ENCODE measurements at places on chromosomes 7 and 10.

DNA sequence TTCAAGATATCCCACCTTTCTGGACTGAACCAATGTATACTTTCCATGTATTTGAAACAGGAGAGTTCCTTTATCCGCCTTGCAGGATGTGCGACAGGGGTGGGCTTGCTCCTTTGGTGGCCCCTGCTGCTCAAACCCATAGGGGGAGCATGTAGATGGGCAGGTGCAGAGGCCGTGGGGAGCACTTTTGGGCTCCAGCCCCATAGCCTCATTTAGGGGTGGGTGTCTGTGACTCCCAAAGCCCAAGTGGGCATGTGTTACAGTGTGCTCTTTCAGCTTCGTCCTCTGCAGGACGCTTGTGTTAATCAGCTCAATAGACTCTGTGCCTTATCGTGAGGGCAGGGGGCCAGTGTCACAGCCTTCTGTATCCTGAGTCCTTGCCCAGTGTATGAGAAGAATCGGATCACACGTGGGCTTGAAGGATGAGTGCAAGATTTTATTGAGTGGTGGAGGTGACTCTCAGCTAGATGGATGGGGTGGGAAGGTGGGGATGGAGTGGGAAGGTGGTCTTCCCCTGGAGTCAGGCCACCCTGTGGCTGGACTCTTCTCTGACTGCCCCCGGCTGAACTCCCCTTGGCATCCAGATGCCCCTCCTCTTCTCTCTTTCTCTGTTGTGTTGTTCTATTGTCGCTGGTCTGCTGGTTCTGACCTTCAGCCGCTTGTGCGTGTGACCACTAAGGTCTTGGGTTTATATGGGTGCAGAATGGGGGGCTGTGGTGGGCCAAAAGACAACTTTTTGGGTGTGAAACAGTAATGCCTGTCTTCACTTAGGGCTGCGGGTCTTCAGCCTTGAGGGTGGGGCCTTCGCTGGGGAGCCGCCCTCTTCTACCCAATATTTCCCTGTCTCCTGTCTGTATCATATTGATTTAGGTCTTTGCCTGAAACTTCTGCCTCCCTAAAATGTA, 262.2 kb downstream of the GLRX3 start:
- no peak for DNase-seq

GRCh38 chr10:110691139-110691538, 47.0 kb downstream of the RBM20 start:
- DNase-seq = no peak

- DNase-seq = no peak
These were observed 172.2 kb downstream of the C7orf25 start for GRCh38 chr7:42739638-42740037.

- no peak for DNase-seq
These were observed 10.3 kb downstream of the SEPHS1 start for GRCh38 chr10:13337827-13338196.

DNA sequence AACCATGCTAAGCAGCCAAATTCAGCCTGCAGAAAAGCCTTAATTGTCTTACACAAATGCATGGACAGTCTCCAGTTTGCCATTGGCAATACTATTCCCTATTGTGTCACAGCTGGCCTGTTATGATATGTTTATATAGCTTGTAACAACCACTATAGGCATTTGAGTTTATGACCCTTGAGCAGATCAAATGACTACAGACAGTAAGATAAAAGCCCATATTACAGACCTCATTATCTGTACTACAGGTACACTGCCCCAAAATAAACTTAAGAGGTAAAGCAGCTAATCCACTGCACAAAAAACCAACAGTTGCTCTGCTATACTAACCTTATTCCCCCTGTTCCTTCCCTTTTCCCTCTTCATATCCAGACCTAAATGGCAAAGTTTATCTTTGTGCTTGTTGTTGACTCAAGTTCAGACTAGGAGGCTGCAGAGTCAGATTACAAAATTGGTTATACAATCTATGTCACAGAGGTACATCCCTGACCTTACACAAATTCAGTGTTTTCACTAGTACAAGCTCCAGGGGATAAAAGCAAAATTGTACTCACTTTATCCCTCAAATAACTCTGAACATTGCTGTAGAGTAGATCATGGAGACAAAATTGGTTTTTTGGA, 218.4 kb downstream of the GRM8 start:
- no peak for DNase-seq

DNA sequence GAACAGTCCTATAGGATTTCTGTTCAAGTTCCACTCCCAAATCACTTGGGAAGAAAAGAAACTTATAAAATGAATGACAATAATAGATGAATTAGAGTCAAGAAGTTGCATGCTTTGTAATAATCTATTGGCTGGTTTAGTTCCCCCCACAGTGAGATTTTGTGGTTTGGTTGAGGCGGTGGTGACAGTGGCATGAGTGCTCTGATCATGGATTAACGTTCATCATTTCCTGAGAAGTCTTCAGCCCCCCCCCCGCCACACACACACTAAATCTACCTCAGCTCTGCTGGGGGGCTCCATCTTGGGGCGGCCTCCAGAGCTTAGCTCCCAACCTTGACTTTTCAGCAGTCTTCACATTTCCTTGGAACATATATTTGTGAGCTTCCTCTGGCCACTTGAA, 121.7 kb downstream of the ABCA13 start:
- DNase-seq = no peak

DNA sequence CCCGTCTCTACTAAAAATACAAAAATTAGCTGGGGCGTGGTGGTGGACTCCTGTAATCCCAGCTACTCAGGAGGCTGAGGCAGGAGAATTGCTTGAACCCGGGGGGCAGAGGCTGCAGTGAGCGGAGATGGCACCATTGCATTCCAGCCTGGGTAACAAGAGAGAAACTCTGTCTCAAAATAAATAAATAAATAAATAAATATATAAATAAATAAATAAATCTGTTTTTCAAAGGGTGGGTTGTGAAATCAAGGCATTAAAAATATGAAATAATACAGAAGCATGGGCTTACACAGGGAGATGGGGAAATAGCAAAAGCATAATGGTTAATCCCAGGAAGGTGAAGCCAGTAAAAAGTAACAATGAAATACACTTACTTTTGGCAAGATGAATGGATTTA, 93.9 kb downstream of the LYZL2 start:
- no peak for DNase-seq

DNA sequence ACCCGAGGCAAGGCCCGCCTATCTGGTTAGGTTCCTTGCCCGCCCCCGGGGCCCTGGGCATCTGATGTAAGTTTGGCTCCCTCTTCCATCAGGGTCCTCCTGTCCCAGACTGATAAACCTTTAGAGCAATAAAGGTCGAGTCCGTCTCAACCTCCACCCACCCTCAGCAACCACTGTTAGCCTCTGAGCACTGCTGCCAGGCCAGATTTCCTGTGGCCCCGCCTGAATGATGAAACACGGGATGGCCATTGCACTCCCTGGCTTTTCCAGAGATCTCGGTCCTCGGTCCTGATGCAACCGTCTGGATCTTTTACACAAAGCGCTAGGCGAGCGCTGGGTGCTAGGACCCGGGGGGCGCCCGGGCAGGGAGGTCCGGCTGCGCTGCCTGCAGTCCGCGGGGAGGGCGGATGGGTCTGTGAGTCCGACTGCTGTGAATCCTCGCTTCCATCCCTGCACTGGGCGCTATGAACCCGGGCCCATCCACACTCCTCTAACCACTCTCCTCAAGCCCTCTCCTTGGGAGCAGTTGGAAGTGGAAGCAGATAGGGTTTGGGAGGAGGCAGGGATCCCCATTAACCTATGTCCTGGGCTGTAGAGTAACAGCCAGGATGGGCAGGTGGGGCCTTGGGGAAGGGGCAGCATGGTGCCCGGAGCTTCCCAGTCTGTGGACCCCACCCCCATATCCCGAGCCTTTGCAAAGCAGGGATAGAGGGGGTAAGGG, 875 bp upstream of the DDIT4 start:
- DNase-seq = no peak

DNA sequence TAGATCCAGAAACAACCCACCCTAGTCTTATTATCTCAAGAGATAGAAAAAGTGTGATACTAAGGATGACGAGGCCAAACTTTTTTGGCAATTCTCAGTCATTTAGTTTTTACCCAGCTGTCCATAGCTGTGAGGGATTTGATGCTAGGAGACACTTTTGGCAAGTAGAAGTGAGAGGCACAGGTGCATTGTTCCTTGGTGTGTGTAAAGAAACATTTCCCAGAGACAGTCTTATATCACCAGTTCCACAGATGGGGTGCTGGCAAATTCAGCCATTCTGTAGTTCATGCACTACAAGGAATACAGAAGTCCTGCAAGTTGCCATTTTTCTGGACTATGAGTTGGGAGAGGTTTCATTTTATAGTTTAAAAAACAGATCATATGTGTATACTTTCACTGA, 403.3 kb upstream of the GHITM start:
- no peak for DNase-seq

DNA sequence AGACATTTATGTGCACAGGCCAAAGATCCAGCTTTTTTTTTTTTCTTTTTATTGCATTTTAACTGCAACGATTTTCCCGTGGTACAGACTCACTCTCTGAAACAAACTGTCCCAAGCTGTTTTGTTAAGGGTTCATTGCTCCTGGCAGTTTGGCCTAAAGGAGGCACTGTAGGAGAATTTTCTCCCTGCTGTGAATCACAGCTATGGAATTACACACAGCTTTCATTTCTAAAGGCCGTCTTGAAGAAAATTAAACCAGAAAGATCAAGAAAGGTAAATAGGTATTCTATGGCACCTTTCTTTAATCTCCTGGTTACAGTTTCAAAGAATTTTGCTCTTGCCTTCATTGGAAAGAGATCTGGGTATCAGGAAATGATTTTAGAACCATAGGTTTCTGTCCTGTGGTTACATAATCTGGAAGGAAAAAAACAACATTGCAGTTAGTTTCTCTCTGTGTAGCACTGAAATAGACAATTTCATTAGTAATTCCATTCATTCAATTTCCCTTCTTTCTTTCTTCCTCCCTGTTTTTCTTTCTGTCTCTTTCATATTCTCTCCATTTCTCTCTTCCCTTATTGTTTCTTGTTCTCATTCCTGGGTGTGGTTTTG, 51.2 kb downstream of the PDK4 start:
- no peak for DNase-seq

DNA sequence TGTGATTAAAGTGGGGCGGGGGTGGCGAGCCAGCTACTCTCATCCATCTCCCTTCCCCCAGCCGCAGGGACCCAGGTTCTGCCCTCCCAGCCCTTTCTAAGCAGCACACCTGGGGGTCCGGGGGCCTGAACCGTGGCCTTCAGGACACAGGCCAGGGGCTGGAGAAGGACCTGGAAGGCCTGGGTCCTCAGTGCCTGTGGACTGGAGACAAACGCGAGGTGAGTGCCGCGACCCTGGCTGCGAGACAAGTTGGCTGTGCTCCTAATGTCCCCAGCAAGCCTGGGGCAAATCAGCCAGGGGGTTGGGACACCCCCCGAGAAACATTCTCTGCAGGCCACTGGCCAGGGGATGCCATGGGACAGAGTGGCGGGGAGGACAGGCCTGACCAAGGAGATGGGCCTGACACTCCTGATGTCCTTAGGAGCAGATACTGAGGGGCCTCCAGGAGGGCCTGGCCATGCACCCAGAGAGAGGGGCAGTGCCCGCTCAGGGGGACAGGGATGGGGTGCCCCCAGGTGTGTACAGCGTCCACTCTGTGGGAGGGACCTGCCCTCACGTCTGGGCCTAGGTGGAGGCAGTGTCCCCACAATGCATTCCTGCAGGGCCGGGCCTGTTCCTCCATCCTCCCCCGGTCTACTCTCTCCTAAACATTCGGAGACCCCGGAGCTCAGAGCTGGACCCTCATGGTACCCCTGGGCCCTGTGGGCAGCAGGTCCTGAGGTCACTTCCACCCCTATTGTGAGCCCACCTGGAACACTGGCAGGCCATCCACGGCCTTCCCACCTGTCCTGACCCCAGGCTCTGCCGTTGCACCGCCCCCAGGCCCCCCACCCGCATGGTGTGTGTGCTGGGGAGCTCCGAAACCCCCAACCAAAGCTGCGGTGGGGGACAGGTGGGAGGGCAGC, 13.1 kb downstream of the BRAT1 start:
- DNase-seq = no peak

DNA sequence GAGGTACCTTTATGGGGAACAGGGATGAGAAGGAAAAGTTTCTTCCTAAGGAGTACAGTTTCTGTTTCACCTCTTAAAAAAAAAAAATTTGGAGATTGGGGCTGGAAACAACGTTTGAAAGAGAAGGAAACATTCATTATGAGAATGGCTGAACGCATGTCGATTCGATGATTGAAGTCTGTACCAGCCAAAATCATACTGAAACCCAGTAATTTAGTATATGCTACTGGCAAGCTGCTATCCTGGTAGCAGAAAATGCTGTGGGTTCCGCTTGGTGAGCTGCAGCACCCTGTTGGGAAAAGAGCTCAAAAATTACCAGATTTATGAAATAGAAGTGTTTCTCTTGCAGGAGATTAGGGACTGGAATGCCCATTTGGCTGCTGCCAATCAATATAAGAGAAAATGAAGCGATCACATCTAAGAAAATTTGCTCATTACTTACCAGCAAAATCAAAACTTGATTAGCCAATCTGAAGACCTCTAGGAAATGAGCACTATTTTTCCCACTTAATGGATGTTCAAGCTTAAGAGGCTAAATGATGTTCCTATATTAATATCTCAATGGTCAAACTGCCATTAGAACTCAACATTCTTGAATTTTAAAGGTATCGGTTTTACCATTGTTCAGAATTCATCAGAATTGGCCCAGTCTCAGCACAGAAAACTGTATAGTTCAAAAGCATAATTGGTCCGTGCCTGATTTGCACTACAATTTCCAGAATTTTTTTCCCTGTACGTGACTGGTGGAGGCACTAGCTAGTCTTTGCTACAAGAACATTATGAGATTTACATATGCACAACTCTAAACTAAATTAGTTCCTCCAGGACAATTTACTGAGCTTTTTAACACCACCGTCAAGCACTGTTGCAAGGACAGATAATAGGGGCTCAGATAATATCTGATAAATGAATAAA, 1.2 kb upstream of the ITGB1 start:
- no peak for DNase-seq

GRCh38 chr10:74394416-74394969, 243.5 kb downstream of the ADK start:
- DNase-seq = no peak

- DNase-seq = no peak
These were observed 1039.7 kb downstream of the NRG3 start for GRCh38 chr10:82914655-82915136.

DNA sequence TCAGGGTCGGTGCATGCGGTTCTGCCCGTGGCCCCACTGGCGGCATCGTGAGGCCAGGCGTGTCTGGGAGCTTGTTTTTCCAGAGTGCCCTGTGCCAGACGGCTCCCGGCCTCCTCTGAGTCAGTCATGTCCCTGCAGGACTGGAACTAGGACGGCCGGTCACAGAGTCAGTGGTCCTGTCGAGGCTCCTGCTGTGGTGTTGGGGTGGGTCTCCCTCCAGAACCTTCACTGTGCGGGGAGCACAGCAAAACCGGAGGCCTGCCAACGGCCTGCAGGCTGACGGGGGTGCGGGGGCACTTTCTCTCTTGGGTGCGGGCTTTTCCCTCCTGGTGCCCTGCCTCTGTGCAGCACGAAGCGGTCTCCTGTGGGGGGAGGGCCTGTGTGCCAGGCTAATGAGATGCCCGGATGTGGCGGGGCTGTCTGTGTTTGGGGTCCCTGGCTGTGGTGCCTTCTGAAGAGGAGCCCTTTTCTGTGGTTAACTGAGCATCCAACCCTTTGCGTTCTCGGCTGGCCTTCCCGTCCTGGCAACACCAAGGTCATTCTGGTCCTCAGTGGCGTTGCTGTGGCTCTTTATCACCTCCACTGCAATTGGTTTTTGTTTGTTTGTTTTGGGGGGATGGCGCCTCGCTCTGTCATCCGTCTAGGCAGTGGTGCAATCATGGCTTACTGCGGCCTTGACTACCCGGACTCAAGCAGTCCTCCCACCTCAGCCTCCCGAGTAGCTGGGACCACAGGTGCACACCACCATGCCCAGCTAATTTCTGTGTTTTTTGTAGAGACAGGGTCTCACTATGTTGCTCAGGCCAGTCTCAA, 8.0 kb downstream of the GET4 start:
- DNase-seq = no peak

Measured in activated naive CD8-positive, alpha-beta T cell treated with anti-CD3 and anti-CD28 coated beads, Interleukin-2, amount 50 U/mL, for 16 hours (primary cell).